ENCODE measurements at places on chromosomes 2 and 18.
A peak's percentile ranks its signal among the peaks of the same experiment; 100 is the strongest.

- peak; percentile 66 for DNase-seq
Measured at GRCh38 chr18:63963615-63964256, 6.1 kb upstream of the SERPINB8 start.

- DNase-seq = no peak
Measured at GRCh38 chr2:36478332-36478738, 119.6 kb downstream of the FEZ2 start.

DNA sequence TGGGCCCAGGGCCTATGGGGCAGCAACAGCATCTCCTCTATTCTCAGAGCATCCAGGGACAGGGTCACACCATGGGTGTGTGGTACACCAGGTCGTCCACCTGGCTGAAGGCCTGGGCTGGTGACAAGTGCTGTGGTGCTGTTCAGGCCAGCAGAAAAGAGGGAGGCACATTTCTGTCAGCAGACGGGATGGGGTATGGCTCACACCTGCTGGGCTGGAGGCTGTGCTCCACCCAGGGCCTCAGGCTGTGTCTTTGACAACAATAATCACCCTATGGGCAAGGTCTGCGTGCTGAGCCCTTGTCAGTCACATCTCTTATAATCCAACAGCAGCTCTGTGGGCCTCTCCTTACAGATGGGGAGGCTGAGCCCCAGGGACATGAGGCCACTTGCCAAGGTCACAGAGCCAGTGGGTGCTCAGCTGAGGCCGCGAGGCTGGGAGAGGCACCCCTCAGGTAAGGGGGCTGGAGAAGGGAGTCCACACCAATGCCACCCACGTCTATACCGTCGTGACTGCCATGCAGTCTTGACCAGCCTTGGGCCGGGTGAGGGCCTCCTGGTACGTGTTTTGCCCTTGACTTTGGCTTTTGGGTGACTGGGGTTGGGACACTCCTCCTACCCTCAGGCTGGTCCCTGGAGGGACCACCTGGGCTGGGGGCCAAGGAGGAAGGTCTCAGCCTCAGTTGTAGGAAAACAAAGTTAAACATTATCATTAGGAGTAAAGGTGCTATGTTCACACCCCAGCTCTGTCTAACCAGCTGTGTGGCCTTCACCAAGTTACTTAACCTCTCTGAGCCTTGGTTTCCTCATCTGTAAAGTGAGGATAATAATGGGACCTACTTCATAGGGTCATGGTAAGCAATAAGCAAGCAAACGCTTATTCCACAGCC is 5.6 kb upstream of the HS6ST1 start:
- no peak for DNase-seq

- no peak for DNase-seq
Measured at GRCh38 chr18:74806700-74807416, 209.2 kb downstream of the ZNF407 start.

DNA sequence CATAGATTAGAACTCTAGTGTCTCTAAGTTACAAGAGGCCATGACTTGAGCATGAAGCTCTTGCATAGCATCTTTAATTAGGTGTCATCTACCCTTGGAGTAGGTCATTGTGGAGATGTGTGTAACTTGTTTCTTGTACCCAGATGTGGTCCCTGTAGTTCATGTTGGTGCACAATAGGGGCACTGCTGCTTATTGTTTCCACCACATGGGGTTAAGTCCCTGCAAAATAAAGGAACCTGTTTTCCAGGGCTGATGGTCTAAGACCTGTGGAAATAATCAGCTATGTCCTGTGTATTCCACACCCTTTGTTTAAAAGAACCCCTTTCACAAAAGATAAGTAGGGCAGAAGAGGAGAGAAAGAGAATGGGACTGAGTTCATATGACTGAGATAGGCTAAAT is 28.6 kb downstream of the ASXL3 start:
- no peak for DNase-seq

DNA sequence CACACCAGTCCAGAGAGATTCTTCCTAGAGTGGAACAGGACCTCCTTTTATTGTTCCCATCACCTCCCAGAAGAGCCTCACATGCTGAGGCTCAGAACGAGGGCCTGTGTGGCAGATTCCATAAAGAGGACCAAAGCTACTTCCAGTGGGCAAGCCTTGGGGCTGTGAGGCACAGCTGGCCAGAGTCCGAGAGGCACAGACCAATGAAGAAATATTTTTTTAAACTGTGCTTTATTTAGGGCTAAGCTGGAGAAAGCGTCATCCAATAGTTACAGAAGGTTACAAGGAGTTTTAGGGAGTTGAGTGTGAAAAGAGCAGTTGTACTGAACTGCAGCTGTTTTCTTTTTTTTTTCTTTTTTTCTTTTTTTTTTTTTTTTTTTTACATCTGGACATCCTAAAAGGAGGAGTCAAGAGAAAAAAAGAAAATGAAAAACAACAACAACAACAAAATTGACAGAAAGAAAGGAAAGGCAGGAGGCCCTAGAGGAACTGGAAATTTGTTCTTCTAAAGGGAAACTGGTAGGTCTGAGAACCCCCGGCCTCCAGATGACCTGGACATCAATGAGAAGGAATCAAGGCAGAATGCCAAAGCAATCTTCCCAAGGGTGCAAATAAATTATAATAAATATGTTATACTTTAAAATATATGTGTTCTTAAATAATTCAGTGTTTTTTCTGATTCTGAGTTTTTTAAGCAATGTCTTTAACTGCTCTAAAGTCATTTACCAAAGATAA is 322.6 kb downstream of the CELF4 start:
- DNase-seq = no peak

GRCh38 chr2:15560140-15560987 is 770 bp downstream of the NBAS start:
- peak; percentile 24 for DNase-seq
